ENCODE measurements at places on chromosomes 1 and 21.

DNA sequence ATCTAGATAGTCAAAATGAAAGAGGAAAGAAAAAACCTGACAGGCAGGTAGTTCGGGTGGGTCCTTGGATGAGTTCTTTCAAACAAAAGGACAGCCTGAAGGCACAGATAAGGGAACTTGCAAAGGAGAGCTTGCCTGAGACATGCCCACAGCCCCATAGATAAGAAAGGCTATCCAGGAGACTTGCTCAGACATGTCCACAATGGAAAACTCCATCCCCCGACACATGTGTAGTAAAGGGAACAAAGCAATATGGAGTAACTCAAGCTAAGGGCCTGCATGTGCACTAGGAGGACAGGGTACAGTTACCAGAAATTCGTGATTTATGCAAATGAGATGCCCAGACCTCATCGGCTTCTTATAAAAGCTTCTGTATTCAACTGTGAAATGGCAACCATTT is 281.5 kb downstream of the NEGR1 start:
- DNase-seq, result no peak

DNA sequence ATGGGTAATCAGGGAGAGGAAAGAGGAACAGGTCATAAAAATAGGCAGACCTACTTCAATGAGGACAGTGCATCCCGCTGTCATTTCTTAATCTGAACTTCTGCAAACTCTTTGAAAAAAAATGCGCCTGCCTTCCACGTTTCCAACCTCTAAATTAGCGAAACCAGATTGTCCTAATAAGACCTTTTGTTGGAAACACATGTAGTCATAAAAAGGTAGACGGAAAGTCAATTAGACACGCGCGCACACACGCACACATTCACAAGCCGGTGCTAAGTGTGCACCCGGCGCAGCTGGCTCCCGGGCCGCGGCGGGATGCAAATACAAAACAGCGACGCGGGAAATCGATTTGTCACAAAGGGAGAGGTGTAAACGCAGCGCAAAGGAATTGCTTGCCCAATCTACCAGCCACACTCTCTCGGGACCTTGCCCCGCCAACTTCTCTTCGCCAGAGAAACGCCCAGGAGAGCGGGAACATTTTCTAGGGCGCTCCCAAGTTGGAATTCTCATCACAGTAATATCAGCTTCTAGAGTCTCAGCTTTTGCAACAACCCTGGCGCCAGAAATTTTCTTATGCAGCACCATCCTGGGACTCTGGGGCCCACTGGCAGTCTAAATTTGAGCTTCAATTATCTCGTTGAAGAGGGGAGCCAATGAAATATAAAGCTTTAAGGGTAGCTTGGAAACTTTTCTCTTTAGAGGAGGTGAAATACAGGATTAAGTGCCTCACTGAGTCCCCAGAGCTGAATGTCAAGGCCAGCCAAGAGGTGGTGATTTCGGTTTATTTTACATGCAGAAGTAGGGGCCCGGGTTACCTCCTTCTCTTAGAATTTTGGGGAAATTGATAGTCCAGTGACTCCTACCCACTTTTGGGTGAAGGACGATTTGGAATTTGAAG is 4.5 kb downstream of the PRRX1 start:
- DNase-seq, result no peak

- no peak for DNase-seq
These were observed 31.1 kb downstream of the NHLH2 start for GRCh38 chr1:115809847-115810246.

GRCh38 chr21:46626536-46626935 is 8.9 kb upstream of the PRMT2 start:
- DNase-seq, result no peak

All from stimulated activated CD4-positive, alpha-beta T cell treated with anti-CD3 and anti-CD28 coated beads, Interleukin-1b, Interleukin-23, amount 100 ng/mL, for 1 hour (primary cell).